ENCODE measurements at places on chromosomes 16 and 17. TPM values are rescaled to one million over a fixed set of nuclear protein-coding genes. Genes with fewer than 3 reads are reported as not detected.

Gene WFIKKN2
- 0.31 TPM for total RNA-seq

Gene RHBDF2
- 14.8 TPM for total RNA-seq

- H3K4me3 ChIP-seq = peak within 1 kb of the TSS; percentile 98
- H3K4me1 ChIP-seq = no peaks in the 10 kb centered on the region
- peak; percentile 86 for DNase-seq
Observed at GRCh38 chr17:76726776-76727718, at the start of gene METTL23. METTL23 (plus strand) TSS chr17:76726839; CDS start chr17:76729711, 2,872 bp downstream.

Gene JUP
- total RNA-seq = 256 TPM

DNA sequence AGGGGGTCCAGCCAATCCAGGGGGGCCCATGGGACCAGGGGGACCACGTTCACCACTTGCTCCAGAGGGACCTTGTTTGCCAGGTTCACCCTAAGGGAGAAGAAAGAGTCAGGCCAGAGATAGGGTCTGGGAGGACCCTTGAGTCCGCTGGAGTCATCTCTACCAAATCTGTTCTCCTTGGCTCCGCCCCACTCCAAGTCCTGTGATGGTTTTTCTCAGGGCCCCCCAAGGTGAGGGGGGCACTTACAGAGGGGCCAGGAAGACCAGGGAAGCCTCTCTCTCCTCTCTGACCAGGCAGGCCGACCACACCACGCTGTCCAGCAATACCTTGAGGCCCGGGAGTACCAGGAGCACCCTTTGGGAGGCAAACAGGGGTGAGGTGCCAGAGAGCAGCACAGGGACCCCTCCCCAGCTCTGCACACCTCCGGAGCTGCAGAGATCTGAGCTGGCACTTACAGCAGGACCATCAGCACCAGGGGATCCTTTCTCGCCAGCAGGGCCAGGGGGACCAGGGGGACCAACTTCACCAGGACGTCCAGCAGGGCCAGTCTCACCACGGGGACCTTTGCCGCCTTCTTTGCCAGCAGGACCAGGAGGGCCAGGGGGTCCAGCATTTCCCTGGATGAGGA lies 12.4 kb downstream of the COL1A1 start:
- H3K27me3 ChIP-seq = no peaks in the 10 kb centered on the region
- DNase-seq = no peak
- H3K4me1 ChIP-seq = no peaks in the 10 kb centered on the region
- H3K36me3 ChIP-seq = peaks cover 55% of the 10 kb centered on the region
- no peak overlapping the region for H3K4me3 ChIP-seq
- no peak overlapping the region for H3K27ac ChIP-seq

DNA sequence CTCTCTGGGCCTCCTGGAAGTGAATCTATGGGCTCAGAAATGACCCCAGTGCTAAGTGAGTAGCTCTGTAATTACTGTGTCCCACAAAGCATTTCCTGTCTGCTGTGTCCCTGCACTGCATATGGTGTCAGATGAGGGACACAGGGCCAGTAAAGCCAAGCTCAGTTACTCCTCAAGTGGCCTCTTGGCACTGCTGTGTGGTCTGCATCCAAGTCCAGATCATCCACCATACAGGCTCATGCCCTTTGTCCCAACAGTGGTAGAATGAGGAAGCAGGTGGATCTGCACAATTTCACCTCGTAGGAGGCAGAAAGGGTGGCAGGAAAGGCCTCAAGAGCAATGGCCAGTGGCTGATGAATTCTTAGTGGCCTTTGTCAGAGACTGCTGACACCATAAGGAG lies 146.8 kb downstream of the SOX9 start:
- no peak overlapping the region for H3K27ac ChIP-seq
- no peaks in the 10 kb centered on the region for H3K4me1 ChIP-seq
- no peaks in the 10 kb centered on the region for H3K27me3 ChIP-seq
- no peak for DNase-seq
- H3K36me3 ChIP-seq = no peaks in the 10 kb centered on the region

Measured in right atrium auricular region (tissue), 2 donors.